ENCODE measurements at places on chromosomes 16 and 17. TPM values are rescaled to one million over a fixed set of nuclear protein-coding genes. Genes with fewer than 3 reads are reported as not detected.

- no peak overlapping the region for H3K27ac ChIP-seq
- no peak overlapping the region for H3K4me3 ChIP-seq
- no peaks in the 10 kb centered on the region for H3K27me3 ChIP-seq
- peaks cover 50% of the 10 kb centered on the region for H3K4me1 ChIP-seq
- DNase-seq = no peak
Observed at GRCh38 chr16:75947626-75948239, 221.4 kb upstream of the CPHXL start.

- peak overlapping the region; percentile 97 for H3K27ac ChIP-seq
- H3K4me3 ChIP-seq = peak overlapping the region; percentile 97
- H3K4me1 ChIP-seq = peaks cover 46% of the 10 kb centered on the region
- H3K36me3 ChIP-seq = peaks cover 10% of the 10 kb centered on the region
Observed at GRCh38 chr16:19717314-19717713, 713 bp downstream of the KNOP1 start.

The KRTAP4-9 gene
- not detected for total RNA-seq

GRCh38 chr16:65666132-65666941 is 544.5 kb upstream of the CDH11 start:
- H3K36me3 ChIP-seq = no peaks in the 10 kb centered on the region
- H3K4me1 ChIP-seq = peaks cover 9% of the 10 kb centered on the region
- no peak for DNase-seq
- H3K27ac ChIP-seq = no peak overlapping the region
- no peak overlapping the region for H3K4me3 ChIP-seq

DNA sequence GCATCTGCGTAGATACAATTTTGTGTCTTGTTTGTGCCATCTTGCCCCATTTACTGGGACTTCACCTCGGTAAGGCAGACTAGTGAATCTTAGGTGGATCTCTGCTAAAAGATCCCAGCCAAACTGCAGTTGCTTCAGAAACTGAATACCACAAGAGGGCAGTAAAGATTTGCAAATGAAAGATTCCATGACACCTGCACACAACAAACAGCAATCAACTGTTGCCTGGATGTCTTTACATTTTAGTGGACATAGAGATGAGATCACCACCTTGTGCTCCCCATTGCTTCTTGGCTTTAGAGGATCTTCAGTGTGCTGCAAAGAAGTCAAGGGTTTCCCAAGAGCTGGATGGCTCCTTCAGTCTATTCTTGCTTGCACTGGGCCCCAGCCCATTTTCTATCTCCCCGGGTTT is 119.2 kb upstream of the CACNG5 start:
- DNase-seq = no peak
- no peak overlapping the region for H3K4me3 ChIP-seq
- H3K4me1 ChIP-seq = peaks cover 32% of the 10 kb centered on the region
- H3K36me3 ChIP-seq = no peaks in the 10 kb centered on the region

GRCh38 chr16:87367529-87367928 is 16.0 kb downstream of the FBXO31 start:
- no peak overlapping the region for H3K27ac ChIP-seq
- H3K4me1 ChIP-seq = peaks cover 10% of the 10 kb centered on the region
- no peak overlapping the region for H3K4me3 ChIP-seq
- no peaks in the 10 kb centered on the region for H3K27me3 ChIP-seq
- H3K36me3 ChIP-seq = no peaks in the 10 kb centered on the region

DNA sequence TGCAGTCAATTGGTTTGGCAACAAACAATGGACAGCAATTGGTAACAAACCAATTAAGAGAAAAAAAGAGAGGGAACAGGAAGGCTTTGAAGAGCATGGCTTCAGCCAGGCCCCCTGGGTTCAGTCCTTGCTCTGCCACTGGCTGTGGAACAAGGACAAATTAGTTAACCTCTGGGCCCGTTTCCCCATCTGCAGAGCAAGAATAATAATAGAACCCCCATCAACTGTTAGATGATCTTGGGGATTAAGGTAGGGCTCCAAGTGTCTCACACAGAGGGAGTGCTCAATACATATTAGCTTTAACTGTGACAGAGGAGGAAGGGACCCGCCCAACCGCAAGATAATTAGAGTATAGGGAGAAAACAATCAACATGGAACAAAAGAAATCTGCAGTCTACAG is 55.2 kb downstream of the PECAM1 start:
- H3K4me1 ChIP-seq = no peaks in the 10 kb centered on the region
- no peak overlapping the region for H3K4me3 ChIP-seq
- H3K27ac ChIP-seq = peak overlapping the region; percentile 63
- H3K36me3 ChIP-seq = no peaks in the 10 kb centered on the region
- H3K27me3 ChIP-seq = peaks cover 9% of the 10 kb centered on the region

The OR4D1 gene
- total RNA-seq = not detected

The AANAT gene
- not detected for total RNA-seq

DNA sequence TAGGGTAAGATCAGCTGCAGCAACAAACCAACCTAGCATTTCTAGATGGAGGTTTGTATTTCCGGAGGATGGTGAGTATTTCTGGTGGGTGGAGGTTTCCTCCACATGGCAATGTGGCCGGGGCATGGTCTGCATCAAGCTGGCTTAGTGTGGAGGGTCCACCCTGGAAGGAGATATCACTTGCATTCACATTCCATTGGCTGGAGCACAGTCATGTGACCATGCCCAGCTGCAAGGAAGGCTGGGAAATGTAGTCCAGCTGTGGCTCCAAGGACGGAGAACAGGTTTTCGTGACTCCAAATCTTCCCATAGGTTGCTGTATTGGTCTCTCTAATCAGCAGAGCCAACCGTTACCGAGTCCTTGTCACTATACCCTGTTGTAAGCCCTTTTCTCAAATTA is 68.7 kb downstream of the RAI1 start:
- no peaks in the 10 kb centered on the region for H3K36me3 ChIP-seq
- H3K4me1 ChIP-seq = peaks cover 23% of the 10 kb centered on the region
- peak; percentile 41 for DNase-seq
- H3K27ac ChIP-seq = peak overlapping the region; percentile 67
- H3K4me3 ChIP-seq = no peak overlapping the region

GRCh38 chr16:71726476-71727315 is 2.2 kb upstream of the PHLPP2 start:
- H3K27ac ChIP-seq = no peak overlapping the region
- peaks cover 10% of the 10 kb centered on the region for H3K27me3 ChIP-seq
- no peak for DNase-seq
- no peak overlapping the region for H3K4me3 ChIP-seq
- H3K36me3 ChIP-seq = peaks cover 7% of the 10 kb centered on the region

DNA sequence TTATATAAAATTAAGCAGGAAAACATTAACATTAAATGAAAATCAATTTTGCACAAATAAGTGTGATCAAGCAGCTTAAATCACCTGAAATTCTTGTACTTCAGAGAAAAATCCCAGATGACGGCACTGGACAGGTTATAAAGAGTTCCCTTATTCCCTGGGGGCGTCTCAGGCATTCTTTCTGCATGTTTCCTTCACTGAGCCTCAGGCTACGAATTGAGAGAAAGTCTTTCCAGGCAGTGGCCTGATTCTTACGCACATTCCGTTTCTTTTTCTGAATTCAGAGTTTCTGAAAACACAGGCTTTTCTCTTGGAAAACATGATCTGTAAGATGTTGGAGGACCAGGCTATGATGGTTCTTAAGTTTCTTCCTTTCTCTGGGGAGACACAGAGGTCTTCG is 22.1 kb upstream of the PITPNM3 start:
- no peak overlapping the region for H3K27ac ChIP-seq
- no peaks in the 10 kb centered on the region for H3K4me1 ChIP-seq
- H3K4me3 ChIP-seq = no peak overlapping the region
- H3K27me3 ChIP-seq = no peaks in the 10 kb centered on the region

The ZSCAN10 gene
- total RNA-seq = 0.34 TPM

The CA4 gene
- total RNA-seq = 8.2 TPM

The ASIC2 gene
- 0.29 TPM for total RNA-seq

The MEOX1 gene
- total RNA-seq = 1.1 TPM

The TBC1D3L gene
- 61.8 TPM for total RNA-seq

The NPW gene
- 5.3 TPM for total RNA-seq

The INCA1 gene
- 2.8 TPM for total RNA-seq

The CBX2 gene
- 111 TPM for total RNA-seq

GRCh38 chr16:64455275-64455674 is 666.6 kb downstream of the CDH11 start:
- H3K36me3 ChIP-seq = no peaks in the 10 kb centered on the region
- H3K27me3 ChIP-seq = no peaks in the 10 kb centered on the region
- H3K27ac ChIP-seq = no peak overlapping the region
- DNase-seq = no peak

- H3K27ac ChIP-seq = no peak overlapping the region
- no peaks in the 10 kb centered on the region for H3K27me3 ChIP-seq
- no peak overlapping the region for H3K4me3 ChIP-seq
- H3K36me3 ChIP-seq = peaks cover 13% of the 10 kb centered on the region
- no peak for DNase-seq
- H3K4me1 ChIP-seq = peaks cover 11% of the 10 kb centered on the region
Observed at GRCh38 chr17:72095316-72095715, 25.5 kb upstream of the SOX9 start.

DNA sequence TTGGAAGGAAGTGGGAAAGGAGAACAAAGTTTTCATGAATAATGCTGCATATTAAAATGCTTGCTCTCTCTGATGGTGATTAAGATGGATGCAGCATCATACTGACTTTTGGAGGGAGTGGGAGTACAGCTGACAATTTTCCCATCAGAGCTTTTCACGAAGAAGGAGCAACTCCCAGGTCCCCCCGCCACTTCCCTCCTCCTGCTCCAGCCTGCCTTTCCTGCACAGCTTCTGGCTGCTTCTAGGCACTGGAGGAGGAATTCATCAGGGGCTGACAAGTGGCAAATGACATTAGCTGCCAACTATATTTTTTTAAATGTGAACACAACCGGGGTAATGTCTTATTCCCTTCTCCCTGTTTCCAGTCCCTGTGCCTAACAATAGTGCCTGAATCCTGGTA is 477.9 kb downstream of the SHISA9 start:
- H3K36me3 ChIP-seq = no peaks in the 10 kb centered on the region
- no peaks in the 10 kb centered on the region for H3K27me3 ChIP-seq
- no peaks in the 10 kb centered on the region for H3K4me1 ChIP-seq
- H3K4me3 ChIP-seq = no peak overlapping the region
- no peak overlapping the region for H3K27ac ChIP-seq
- DNase-seq = no peak

- H3K36me3 ChIP-seq = no peaks in the 10 kb centered on the region
- H3K27ac ChIP-seq = no peak overlapping the region
- H3K4me1 ChIP-seq = no peaks in the 10 kb centered on the region
- DNase-seq = no peak
- peaks cover 32% of the 10 kb centered on the region for H3K27me3 ChIP-seq
Observed at GRCh38 chr17:76515274-76515949, 14.2 kb upstream of the RHBDF2 start.

DNA sequence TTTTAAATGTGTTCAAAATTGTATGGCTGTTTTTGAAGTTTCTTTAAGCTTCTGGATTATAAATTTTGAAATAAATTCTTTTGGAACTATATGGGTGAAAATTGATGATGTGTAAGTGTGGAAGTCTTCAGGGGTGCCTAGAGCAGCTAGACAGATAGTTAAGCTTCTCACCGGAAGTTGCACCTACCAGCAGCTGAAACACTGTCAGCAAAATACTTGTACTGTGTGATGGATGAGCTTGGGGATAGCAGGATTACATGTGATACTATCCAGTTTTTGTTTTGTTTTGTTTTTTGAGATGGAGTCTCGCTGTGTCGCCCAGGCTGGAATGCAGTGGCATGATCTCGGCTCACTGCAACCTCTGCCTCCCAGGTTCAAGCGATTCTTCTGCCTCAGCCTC is 19.7 kb downstream of the RBL2 start:
- no peaks in the 10 kb centered on the region for H3K27me3 ChIP-seq
- no peaks in the 10 kb centered on the region for H3K4me1 ChIP-seq
- DNase-seq = no peak

The ARHGAP44 gene
- total RNA-seq = 12.4 TPM

The KCNJ2 gene
- 2.6 TPM for total RNA-seq

The ABCA10 gene
- 0.44 TPM for total RNA-seq

DNA sequence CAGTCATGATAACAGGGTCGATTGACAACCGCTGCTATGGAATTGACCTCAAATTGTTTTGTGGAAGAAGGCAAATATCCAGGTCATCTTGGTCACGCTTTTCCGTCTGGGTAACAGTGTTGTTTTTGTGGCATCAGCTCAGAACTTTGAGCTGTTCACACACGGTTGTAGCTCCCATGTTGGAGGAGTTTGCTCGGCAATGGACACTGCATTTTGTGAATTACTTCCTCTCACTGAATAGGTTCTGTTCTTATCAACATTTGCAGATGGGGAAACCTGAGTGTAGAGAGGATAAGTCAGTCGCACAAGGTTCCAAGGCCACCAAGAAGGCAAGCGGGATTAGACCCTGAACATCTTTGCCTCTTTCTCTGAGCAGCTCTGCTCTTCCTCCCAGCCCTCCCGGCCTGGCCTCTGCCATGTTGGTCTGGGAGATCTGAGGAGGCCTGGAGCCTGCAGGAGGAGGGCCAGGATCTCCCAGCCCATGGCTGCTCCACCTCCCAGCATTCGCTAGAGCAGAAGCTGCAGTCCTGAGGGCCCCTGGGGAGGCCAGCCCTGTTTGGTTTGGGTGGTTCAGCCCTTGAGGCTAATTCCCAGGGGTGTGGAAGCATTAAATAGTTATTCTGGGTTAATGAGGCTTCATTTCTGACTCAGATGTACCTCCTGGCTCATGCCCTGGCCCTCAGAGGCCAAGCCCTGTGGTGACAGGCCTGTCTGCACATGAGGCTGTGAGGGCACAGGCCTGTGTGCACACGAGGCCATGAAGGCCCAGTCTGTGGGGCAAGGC is 154.1 kb upstream of the PLCG2 start:
- H3K27ac ChIP-seq = no peak overlapping the region
- H3K36me3 ChIP-seq = peaks cover 1% of the 10 kb centered on the region
- no peaks in the 10 kb centered on the region for H3K27me3 ChIP-seq
- H3K4me1 ChIP-seq = peaks cover 4% of the 10 kb centered on the region
- no peak overlapping the region for H3K4me3 ChIP-seq

The SLC6A4 gene
- total RNA-seq = 0.64 TPM

GRCh38 chr17:74414510-74414909 is 17.4 kb upstream of the GPRC5C start:
- peaks cover 11% of the 10 kb centered on the region for H3K4me1 ChIP-seq
- no peak overlapping the region for H3K4me3 ChIP-seq
- no peak for DNase-seq
- no peaks in the 10 kb centered on the region for H3K27me3 ChIP-seq
- H3K27ac ChIP-seq = no peak overlapping the region
- H3K36me3 ChIP-seq = no peaks in the 10 kb centered on the region

DNA sequence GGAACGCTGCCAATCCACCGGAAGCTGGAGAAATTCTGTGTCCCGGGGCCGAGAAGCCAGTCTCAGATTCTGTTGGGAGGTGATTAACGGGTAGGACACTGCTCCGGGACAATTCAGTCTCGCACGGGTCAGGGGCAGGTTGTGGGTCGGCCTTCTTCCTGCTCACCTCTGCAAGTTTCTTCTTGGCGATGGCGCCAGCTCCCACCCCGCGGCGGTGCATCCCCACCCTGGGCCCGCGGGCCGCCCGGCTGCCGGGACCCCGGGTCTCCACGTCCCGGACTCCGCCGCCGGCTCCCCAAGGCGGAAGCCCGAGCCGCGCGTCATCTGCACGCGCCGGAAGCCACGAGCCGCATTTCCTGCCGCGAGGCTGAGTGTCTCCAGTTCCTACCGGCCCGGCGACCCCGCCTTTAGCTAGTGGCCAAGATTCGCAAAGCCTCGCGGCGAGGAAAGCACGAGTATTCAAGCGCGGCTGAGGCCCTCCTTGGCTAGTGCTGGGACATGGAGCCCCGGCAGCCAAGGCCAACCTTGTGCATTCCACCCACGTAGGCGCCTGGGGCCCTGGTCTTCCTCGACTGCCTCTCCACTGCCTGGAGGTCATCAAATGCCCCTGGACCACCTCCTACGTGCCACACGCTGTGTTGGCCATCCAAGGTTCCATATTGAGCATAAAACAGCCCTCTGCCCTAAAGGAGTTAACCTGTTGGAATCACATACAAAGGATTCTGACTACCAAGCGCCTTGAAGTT is at the start of gene SNF8:
SNF8 (minus strand) TSS at position 328 of the 746 bp plus-strand sequence; CDS start at position 220, 108 bp downstream.
- peak within 1 kb of the TSS; percentile 97 for H3K27ac ChIP-seq
- H3K4me1 ChIP-seq = peaks cover 11% of the 10 kb centered on the region
- peak; percentile 87 for DNase-seq
- H3K4me3 ChIP-seq = peak within 1 kb of the TSS; percentile 99
- peaks cover 4% of the 10 kb centered on the region for H3K36me3 ChIP-seq

The SYCE1L gene
- total RNA-seq = 27.2 TPM

The PRR35 gene
- not detected for total RNA-seq

Measured in progenitor cell of endocrine pancreas (in vitro differentiated cells).